ENCODE measurements at places on chromosomes 7 and 10.

DNA sequence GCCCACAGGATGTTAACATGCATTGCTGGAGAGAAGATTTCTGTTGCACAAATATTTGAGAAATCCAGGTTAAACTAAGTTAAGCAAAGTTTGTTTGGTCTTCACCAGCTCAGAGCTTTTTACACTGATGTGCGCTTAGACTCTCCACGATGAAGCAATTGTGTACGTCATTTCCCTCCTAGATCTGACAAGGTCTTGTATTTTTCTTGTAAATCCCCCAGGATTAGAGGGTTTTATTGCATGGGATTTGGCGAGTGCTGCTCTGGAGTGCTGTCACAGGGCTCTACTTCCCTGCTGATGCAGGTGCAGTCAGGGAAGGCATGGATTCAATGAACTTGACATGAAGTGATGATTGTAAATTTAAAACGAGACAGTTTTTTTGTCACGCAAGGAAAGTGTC is 173.3 kb downstream of the PDE1C start:
- DNase-seq: no peak

DNA sequence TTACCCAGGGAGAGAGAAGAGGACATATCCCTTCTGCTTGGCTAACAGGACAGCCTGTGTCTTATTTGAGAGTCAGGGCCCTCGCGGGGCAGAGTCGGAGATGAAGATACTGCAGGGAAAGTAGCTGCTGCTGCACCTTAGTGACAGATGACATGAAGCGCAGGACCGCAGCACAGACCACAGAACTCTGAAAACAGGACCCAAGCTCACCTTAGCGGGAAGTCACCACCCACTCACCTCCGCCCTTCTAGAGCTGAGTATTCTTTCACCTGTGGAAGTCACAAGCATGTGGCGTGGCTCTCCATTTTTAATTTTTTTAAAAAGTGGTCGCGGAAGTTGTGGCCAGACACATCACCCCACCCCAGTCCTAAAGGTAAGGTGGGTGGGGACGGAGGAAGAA is 191.4 kb downstream of the FAM107B start:
- no peak for DNase-seq

DNA sequence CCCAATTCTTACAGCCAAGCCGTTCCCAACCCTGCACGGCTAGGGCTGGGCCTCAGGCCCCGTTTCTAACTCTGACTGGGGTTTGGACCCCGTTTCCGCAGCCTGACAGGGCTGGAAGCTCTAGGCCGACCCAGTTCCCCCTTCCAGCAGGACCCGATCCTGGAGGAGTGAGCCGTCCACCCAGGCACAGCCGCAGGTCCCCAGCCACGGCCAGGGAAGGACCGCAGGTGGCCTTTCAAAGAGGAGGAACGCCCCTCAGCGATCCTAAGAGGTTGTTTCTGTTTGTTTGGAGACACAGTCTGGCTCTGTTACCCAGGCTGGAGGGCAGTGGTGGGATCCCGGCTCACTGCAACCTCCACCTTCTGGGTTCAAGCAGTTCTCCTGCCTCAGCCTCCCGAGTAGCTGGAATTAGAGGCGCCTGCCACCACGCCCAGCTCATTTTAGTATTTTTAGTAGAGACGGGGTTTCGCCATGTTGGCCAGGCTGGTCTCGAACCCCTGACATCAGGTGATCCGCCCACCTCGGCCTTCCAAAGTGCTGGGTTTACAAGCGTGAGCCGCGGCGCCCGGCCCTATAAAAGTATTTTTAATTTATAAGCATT is 778 bp upstream of the GET4 start:
- no peak for DNase-seq

- DNase-seq: no peak
These were observed 77.8 kb upstream of the MKRN1 start for GRCh38 chr7:140557069-140557468.

All from HCEC 1CT (cell line).